Left colon (tissue), 2 donors: ENCODE measurements at places on chromosomes 5 and 9. TPM values are rescaled to one million over a fixed set of nuclear protein-coding genes. Genes with fewer than 3 reads are reported as not detected.

BRINP1 gene
- 0.15 TPM for total RNA-seq

GABRA6 gene
- total RNA-seq = not detected

GGTA1 gene
- total RNA-seq = 2.0 TPM

ARL10 gene
- 1.8 TPM for total RNA-seq

CTXN3 gene
- total RNA-seq = not detected

CA9 gene
- 0.56 TPM for total RNA-seq

SLC1A3 gene
- 2.2 TPM for total RNA-seq

CDH6 gene
- 0.61 TPM for total RNA-seq

ANKRD31 gene
- total RNA-seq = 0.11 TPM

FOXI1 gene
- 0.21 TPM for total RNA-seq

LPAR1 gene
- total RNA-seq = 25.7 TPM

SLC27A6 gene
- 0.34 TPM for total RNA-seq

GRM6 gene
- total RNA-seq = not detected

IL7R gene
- total RNA-seq = 12.0 TPM

IL33 gene
- total RNA-seq = 5.3 TPM

SEMA4D gene
- total RNA-seq = 18.9 TPM

SPINK7 gene
- not detected for total RNA-seq

CER1 gene
- not detected for total RNA-seq

ORM2 gene
- not detected for total RNA-seq

TMEM252 gene
- 0.89 TPM for total RNA-seq

C9orf50 gene
- 0.36 TPM for total RNA-seq

BSPRY gene
- 32.6 TPM for total RNA-seq

WDR31 gene
- total RNA-seq = 3.0 TPM

SCGB3A1 gene
- not detected for total RNA-seq

PCDHGB4 gene
- total RNA-seq = 1.3 TPM

SHISAL2B gene
- total RNA-seq = not detected

ZFP2 gene
- 1.1 TPM for total RNA-seq

KCNT1 gene
- total RNA-seq = not detected

COL15A1 gene
- total RNA-seq = 2.4 TPM

C5orf58 gene
- total RNA-seq = not detected

FAM81B gene
- total RNA-seq = not detected

PCA3 gene
- not detected for total RNA-seq

PCDHB2 gene
- total RNA-seq = 1.1 TPM

IFNA13 gene
- not detected for total RNA-seq

PCDHGB7 gene
- total RNA-seq = 4.2 TPM

INSL4 gene
- total RNA-seq = not detected

AGXT2 gene
- not detected for total RNA-seq

GABRP gene
- 0.27 TPM for total RNA-seq

BTNL3 gene
- total RNA-seq = 130 TPM
